Spinal cord (tissue), 10 donors: ENCODE measurements at places on chromosomes 1 and 21. TPM values are rescaled to one million over a fixed set of nuclear protein-coding genes. Genes with fewer than 3 reads are reported as not detected.

The TARS2 gene
- 22.7 TPM for total RNA-seq

The NES gene
- total RNA-seq = 37.9 TPM

The UTS2 gene
- 3.6 TPM for total RNA-seq

The C1orf216 gene
- 24.0 TPM for total RNA-seq

The C8B gene
- total RNA-seq = not detected

The FCER1G gene
- 18.5 TPM for total RNA-seq

The SOX13 gene
- total RNA-seq = 8.4 TPM

- peaks cover 17% of the 10 kb centered on the region for H3K4me1 ChIP-seq
- no peak overlapping the region for H3K4me3 ChIP-seq
- H3K36me3 ChIP-seq = no peaks in the 10 kb centered on the region
- H3K27ac ChIP-seq = no peak overlapping the region
- DNase-seq = no peak
- no peaks in the 10 kb centered on the region for H3K27me3 ChIP-seq
These were observed 20.0 kb upstream of the BLACAT1 start for GRCh38 chr1:205475855-205476254.

DNA sequence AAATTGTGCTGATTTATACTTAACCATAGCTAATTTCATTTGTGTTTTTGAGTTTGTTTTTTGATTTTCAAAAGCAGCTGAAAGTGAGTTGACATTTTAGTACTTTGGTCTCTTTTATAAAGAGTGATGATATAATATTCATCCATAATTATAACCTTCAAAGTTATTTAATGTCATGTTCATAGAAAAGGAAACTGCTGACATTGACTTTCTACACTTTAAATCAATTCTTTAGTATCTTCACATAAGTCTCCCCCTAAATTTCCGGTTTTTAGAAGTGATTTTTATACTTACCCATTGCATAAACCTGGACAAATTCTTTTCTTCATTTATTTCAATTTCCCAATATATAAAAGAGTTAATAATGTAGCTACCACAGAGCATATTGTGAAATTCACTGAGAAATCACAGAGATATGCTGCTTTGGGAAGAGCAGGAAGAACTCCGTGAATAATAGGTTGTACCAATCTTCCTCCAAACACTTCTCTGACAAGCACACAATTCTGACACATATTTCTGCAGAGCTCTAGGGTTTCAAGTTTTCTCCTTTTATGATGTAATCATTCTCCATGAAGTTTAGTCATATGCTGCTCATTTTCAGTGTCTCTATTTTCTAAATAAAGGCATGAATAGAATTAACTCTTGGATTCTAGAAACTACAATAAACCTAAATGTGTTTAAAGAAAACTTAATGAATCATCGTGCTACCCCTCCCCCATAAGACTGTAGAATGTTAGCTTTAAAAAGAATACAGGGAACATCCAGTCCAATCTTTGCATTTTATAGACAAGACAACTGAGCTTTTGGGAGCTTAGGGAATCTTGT is 25.6 kb upstream of the CDC42BPA start:
- no peaks in the 10 kb centered on the region for H3K27me3 ChIP-seq
- no peak overlapping the region for H3K27ac ChIP-seq
- H3K4me3 ChIP-seq = no peak overlapping the region

- H3K36me3 ChIP-seq = no peaks in the 10 kb centered on the region
- peaks cover 9% of the 10 kb centered on the region for H3K4me1 ChIP-seq
- no peaks in the 10 kb centered on the region for H3K27me3 ChIP-seq
- H3K4me3 ChIP-seq = no peak overlapping the region
- peak; percentile 79 for DNase-seq
- no peak overlapping the region for H3K27ac ChIP-seq
These were observed 19.2 kb downstream of the ELAPOR1 start for GRCh38 chr1:109133002-109133706.

- peak overlapping the region; percentile 52 for H3K4me3 ChIP-seq
- peak overlapping the region; percentile 82 for H3K27ac ChIP-seq
- peaks cover 1% of the 10 kb centered on the region for H3K36me3 ChIP-seq
- DNase-seq = no peak
These were observed 636 bp upstream of the CAMK2N1 start for GRCh38 chr1:20486457-20487235.

DNA sequence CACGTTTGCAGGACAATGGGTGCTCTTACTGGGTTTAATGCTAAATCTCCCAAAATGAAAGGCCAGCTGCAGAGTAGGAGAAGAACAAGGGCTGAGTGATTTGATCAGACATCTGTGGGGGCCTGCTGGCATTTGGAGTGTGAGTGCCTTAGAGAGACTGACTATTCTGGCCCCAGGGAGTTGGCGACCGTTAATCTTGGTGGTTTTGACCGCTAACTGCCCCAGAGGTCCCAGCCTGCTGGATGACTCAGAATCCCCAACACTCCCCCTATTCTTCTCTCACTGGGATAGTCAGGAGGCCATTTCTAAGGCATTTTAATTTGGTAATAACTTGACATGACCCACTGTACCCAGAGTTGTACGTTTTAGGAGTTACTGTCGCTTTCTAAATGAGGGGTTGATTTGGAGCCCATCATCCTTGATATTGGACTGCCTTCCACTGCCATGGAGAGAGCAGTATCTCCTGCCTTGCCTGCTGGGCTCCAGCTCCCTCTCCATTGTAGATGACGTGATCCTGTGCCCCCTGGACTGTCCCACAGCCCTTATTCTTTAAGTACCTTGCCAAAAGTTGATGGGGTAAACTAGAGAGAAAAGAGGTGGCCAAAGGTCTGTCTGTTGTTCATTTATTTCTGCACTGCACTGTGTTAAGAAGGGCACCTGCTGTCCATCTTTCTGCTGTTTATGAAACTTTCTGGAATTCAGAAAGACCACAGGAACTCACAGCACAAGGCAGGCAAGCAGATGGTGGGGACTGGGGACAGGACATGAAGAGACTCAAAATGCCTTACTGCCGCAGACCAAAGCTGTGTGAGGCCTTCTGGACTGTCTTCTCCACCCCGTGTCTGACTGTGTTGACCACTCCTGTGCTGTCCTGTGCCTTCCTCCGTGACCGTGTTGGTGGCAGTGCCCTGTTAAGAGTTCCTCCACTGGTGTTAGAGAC is 98.2 kb upstream of the ARTN start:
- H3K27me3 ChIP-seq = no peaks in the 10 kb centered on the region
- H3K27ac ChIP-seq = peak overlapping the region; percentile 18
- DNase-seq = no peak
- H3K4me3 ChIP-seq = no peak overlapping the region

DNA sequence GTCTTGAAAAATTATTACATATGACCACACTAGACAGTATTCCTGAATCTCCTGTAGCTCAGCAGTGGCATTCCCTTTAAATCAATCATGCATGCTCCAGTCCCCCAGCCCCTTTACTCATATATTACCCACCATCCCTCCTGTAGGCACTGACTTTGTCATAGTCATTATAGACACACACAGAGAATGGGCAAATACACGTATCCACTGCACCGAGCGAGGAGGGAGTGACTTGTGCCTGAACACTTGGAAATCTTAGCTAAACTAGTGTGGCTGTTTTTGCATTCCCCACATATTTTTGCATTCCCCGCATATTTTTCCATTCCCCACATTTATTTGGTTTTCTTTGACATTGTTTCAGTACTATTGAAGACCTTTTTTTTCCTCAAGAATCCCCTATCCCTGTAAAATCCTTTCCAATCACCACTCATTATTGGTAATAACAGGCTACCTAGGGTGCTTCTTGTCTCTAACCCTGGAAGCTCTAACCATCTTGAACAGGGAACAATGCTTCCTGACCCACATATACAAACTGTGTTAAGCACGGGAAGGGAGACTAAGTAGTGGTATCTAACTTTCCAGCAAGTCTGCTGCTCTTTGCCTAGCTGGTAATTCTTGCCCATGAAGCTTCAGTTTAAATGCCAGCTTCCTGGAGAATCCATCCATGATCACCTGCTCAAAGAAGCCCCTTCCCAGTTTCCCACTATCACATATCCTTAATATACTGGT is 534.4 kb upstream of the CAMK1G start:
- H3K27me3 ChIP-seq = no peaks in the 10 kb centered on the region
- H3K4me3 ChIP-seq = no peak overlapping the region
- DNase-seq = no peak
- no peaks in the 10 kb centered on the region for H3K36me3 ChIP-seq

- H3K27ac ChIP-seq = no peak overlapping the region
- H3K4me3 ChIP-seq = no peak overlapping the region
- H3K36me3 ChIP-seq = no peaks in the 10 kb centered on the region
- H3K4me1 ChIP-seq = no peaks in the 10 kb centered on the region
These were observed 102.4 kb upstream of the PKN2 start for GRCh38 chr1:88581703-88582102.

- H3K4me3 ChIP-seq = no peak overlapping the region
- no peak overlapping the region for H3K27ac ChIP-seq
- no peaks in the 10 kb centered on the region for H3K36me3 ChIP-seq
- H3K4me1 ChIP-seq = no peaks in the 10 kb centered on the region
- DNase-seq = no peak
These were observed 9.4 kb upstream of the BACH1 start for GRCh38 chr21:29289317-29289716.

- no peaks in the 10 kb centered on the region for H3K36me3 ChIP-seq
- H3K4me3 ChIP-seq = no peak overlapping the region
- no peaks in the 10 kb centered on the region for H3K4me1 ChIP-seq
These were observed 210.8 kb downstream of the COL11A1 start for GRCh38 chr1:102897557-102897956.

DNA sequence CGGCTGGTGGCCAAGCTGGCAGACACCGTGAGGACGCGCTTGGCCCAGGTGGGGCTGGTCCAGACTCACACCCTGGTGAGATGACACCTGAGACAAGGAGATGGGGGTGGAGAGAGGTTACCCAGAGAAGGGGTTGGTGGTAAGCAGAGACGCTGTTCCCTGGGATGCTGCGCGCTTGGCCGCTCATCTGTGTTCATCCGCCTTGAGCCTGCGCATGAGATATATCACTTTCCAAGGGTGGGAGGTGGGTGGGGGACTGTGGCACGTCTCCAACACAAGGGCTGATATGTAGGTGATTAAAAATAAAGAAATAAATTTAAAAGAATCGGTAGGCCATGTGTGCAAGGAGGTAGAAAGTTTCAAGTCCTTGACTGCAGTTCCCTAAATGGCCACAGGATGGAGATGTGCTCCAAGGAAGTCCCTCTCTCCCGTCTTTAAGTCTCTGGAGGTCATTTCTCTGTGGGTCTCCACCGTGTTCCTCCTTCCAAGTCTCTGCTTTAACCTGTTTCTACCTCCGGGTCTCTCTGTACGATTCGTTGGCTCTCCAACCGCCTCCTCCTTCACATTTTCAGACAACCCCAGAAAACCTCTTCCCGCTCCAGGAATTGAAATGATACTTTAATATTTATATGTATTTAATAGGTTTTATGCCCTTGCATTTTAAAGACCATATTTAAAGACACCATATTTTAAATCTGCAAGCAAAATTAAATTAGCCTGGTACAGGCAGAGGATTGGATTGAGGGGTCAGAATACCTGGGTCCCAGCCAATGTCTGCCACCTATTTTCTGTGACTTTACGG is 4.5 kb downstream of the TTC24 start:
- no peaks in the 10 kb centered on the region for H3K27me3 ChIP-seq
- H3K36me3 ChIP-seq = no peaks in the 10 kb centered on the region
- no peak overlapping the region for H3K27ac ChIP-seq
- peak; percentile 95 for DNase-seq

- H3K4me1 ChIP-seq = no peaks in the 10 kb centered on the region
- no peak overlapping the region for H3K4me3 ChIP-seq
- H3K36me3 ChIP-seq = no peaks in the 10 kb centered on the region
- no peak for DNase-seq
- no peak overlapping the region for H3K27ac ChIP-seq
- no peaks in the 10 kb centered on the region for H3K27me3 ChIP-seq
These were observed 255.4 kb upstream of the PLXNA2 start for GRCh38 chr1:208499601-208500000.
